NCI-H524 (cell line): ENCODE measurements at places on chromosomes 11 and 22.

DNA sequence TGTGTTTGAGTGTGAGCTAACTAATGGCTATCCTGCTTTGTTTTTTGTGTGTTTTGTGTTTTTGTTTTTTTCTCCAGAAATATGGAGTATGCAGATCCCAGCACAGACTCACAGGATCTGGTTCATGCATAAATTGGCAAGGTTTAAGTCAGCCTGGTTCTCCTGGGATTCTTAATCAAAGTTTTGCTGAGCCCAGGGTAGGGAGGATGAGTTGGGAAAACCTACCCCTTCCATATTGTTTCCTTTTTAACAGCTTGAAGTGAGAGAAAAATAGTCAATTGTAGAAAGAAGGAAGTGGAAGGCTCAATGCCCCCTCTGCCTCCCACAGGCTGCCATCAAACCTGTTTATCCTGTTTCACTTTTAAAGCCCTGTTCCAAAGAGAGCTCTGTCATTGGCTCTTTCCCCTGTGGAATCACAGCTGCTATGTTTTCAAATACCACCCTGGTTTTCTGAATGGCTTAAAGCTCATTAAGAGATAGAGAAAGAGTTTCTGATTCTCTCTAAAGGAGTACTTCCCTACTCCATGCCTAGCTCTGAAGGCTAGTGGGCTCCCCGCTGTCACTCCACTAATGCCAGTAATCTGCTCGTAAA, 23.4 kb upstream of the CADM1 start:
- DNase-seq = no peak

DNA sequence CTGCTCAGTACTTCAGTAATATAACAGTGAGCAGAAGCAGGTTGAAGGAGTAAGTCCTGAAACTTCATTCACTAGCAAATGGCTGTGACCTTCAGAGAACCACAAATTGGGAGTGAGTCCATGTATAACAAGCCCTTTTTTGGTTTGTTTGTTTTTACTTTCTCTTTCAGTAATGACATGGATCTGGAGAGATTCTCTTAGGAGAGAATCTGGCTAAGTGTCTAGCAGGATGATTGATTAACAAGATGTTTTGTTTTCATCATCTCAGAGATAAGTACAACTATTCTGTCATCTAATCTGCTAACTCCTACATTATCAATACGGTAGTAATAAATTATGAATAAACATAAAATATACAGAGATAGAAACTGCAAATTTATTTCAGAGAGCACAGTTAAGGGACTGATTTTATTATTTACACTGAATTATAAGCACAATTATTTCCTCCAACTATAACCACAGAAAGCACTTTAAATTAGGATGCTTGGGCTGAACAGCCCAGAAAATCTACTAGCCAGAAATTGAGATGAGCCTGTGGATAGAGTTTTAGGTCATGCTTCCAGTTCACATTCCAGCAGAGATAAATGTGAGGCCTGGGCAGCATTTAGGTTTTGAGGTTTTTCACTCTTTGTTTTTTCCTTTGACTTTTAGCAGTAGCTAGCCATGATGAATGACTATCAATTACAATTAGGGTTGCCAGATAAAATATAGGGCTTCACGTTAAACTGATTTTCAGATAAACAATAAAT, 429.3 kb upstream of the FAT3 start:
- DNase-seq = no peak

DNA sequence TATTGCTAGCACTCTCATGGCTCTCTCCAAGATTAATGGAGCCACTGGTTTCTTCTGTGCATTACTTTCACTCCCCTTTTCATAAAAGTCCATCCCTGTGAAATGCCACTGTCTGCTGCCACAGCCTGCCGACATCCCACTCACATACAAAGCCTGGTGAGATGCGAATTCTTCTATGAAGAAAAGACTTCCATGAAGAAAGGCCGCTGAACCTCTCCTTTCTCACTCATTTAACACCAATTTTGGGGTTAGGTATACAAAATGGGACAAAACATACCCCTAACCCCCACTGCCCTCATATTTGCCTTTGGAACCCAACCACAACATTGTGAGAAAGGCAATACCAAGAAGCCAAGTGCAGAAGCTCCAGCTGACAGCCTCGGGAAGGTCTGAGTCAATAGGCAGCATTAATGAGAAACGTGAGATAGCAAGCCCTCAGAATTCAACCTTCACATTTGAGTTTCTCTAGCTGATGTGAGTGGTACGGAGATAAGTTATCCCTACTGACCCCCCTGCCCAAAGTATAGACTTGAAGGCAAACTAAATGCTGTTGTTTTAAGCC, 156.4 kb downstream of the ATG16L2 start:
- no peak for DNase-seq

DNA sequence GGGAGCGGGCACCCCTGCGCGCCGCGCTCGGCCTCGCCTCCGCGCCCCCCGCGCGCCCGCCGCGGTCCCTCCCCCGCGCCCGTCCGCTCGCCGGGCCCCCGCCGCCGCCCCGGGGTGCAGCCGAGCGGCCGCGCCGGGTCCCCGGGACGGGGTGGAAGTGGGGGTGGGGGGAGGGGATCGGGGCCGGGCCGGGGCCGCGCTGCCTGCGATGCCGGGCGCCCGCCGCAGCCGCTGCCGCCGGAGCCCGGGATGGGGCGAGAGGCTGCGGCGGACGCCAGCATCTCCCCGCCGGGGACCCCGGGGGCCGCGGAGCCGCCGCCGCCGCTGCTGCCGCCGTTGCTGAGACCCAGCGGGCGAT, 365 bp downstream of the MGAT3 start:
- no peak for DNase-seq

DNA sequence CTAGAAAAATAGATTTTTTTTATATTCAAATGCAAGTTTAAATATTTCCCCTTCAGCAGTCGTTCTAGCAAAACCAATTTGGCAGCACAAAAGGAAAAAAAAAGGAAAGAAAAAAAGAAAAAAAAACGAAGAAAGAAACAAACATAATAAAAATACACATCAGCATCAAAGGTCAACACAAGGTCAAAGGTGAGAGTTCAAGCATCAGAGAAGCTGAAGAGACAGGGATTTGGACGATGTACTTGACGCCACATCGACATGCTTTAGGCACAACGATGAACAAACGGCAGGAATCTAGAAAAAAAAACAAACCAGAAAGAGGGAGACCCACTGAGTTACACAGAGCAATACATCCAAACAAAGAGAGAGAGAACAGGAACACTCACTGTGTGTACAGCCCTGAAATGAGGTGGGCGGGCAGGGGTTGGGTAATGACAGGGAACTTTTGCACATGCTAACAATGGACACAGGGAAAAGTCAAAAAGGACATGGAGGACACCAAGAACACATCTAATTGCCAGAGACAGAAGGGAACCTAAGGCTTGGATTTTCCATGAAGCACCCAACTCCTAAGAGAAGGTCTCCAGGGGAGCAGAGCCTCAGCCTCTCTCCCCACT, 19.8 kb upstream of the RAPSN start:
- DNase-seq = no peak

GRCh38 chr11:58024601-58025091, 965 bp downstream of the OR9Q1 start:
- DNase-seq = no peak

- DNase-seq = peak; percentile 36
Measured at GRCh38 chr11:31303644-31304180, 65.8 kb downstream of the DCDC1 start.

- DNase-seq = no peak
Measured at GRCh38 chr22:34972191-34972897, 93.6 kb upstream of the ISX start.

- DNase-seq = peak; percentile 4
Measured at GRCh38 chr11:75547617-75548058, 14.4 kb upstream of the SERPINH1 start.
